ENCODE measurements at places on chromosomes 12 and 14.

- DNase-seq, result no peak
Measured at GRCh38 chr14:68544081-68544892, 248.6 kb downstream of the ZFP36L1 start.

DNA sequence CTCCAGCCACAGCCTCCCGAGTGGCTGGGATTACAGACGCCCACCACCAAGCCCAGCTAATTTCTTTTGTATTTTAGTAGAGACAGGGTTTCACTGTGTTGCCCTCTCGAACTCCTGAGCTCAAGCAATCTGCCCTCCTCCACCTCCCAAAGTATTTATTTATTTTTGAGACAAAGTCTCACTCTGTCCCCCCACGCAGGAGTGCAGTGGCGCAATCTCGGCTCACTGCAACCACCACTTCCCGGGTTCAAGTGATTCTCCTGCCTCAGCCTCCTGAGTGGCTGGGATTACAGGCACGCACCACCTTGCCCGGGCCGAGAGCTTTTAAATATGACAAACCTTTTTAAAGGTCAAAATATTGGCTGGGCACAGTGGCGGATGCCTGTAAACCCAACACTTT is 14.6 kb downstream of the NUMB start:
- no peak for DNase-seq

GRCh38 chr12:92624236-92624635 is 78.6 kb upstream of the PLEKHG7 start:
- no peak for DNase-seq

- DNase-seq, result no peak
Measured at GRCh38 chr12:32309811-32310736, 89.3 kb upstream of the FGD4 start.

DNA sequence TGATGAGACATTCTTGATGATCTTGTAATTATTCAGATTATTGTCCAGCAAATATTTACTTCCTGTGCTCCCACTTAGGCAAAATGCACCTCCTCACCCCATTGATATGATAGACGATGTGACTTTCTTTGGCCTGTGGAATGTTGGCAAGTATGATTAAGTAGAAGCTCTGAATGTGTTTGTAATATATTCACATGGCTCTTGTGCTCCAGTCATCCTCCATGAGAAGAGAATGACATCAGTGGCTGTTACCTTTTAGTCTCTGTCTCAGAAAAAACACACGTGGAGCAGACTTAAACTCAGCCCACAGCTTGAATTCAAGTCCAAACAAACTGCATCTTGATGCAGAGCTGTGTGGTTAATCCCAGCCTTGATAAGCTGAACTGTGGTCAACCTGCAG is 984.3 kb upstream of the FBXO33 start:
- DNase-seq, result no peak

GRCh38 chr14:53741479-53742232 is 215.0 kb downstream of the BMP4 start:
- no peak for DNase-seq

- no peak for DNase-seq
Measured at GRCh38 chr12:96919510-96920210, 12.6 kb downstream of the NEDD1 start.

Data from activated CD8-positive, alpha-beta memory T cell treated with anti-CD3 and anti-CD28 coated beads for 1 hour (primary cell).